ENCODE measurements at places on chromosomes 7 and 10. TPM values are rescaled to one million over a fixed set of nuclear protein-coding genes. Genes with fewer than 3 reads are reported as not detected.
A peak's percentile ranks its signal among the peaks of the same experiment; 100 is the strongest.

Gene HOXA4
- total RNA-seq: 1.8 TPM

Gene ATP6V1F
- total RNA-seq: 124 TPM

GRCh38 chr7:111729483-111729882 is 167.2 kb upstream of the IMMP2L start:
- DNase-seq: no peak

DNA sequence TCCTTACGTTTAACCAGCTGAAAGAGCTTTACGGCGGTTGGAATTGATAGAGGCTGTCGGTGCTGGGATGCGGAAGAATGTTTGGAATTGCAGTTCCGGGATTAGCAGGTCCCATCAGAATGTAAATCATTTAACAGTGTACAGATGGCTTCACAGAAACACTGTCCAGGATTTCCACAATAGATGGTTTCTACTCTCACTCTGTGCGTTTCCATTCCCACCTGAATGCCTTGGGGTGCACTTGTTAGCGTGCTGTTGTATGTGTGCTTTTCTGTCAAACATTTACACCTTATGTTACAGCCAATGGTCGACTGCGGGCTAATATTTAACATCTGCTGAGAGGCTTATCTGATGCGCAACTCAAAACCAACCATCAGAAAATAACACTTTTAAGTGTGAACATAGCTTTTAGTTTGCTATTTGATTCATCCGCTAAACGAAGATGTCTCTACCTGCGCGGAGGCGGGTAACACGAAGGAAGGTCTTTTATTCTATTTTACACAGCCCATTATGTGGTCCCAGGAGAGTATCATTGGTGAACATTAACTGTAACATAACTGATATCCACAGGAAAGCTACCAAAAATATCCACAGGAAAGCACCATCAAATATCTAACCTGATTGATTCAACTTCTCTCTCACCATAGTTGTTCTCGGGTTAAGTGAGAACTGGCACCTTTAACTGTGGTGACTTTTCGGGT is 179.0 kb downstream of the PRPF18 start:
- no peak for DNase-seq

- DNase-seq: peak; percentile 16
These were observed 26.3 kb upstream of the COMTD1 start for GRCh38 chr10:75261813-75262705.
